Kidney (tissue), 22 donors: ENCODE measurements at places on chromosomes 4 and X.
A peak's percentile ranks its signal among the peaks of the same experiment; 100 is the strongest.

DNA sequence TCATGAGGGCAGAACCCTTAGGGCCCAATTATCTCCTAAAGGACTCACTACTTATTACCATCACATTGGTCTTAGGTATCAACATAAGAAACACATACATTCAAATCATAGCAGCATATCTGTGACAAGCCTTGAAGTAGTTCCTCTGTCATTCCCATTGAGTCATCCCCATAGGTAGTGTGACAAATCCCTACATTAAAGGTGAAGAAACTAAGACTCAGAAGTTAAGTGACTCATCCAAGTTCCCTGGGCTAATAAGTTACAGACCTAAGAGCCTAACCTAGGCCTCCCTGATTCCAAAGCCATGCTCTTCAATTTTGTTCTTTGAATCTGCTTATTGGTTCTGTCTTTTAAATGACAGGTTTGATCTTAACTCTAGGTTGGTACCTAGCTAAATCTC lies 58.2 kb downstream of the CD38 start:
- DNase-seq = no peak

DNA sequence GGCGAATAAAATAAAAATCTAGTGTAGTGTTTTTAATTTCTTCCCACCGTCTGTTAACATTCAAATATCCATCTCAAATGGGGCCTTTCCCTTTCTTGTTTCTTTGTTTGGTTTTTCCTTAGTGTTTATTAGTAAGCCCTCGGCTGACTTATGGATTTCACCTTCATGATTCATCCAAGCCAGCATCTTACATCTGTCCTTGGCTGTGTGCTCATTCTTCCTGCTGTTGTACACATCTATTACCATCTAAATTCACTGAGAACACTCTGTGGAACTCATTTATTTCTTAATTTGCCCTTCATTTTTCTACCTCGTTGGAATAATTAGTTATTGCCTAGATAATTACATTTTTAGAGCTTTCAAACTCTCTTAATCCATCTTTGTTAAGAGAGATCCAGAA lies 84.9 kb downstream of the SPCS3 start:
- no peak for DNase-seq

- DNase-seq = no peak
These were observed 205.5 kb downstream of the MID1 start for GRCh38 chrX:10414862-10415261.

DNA sequence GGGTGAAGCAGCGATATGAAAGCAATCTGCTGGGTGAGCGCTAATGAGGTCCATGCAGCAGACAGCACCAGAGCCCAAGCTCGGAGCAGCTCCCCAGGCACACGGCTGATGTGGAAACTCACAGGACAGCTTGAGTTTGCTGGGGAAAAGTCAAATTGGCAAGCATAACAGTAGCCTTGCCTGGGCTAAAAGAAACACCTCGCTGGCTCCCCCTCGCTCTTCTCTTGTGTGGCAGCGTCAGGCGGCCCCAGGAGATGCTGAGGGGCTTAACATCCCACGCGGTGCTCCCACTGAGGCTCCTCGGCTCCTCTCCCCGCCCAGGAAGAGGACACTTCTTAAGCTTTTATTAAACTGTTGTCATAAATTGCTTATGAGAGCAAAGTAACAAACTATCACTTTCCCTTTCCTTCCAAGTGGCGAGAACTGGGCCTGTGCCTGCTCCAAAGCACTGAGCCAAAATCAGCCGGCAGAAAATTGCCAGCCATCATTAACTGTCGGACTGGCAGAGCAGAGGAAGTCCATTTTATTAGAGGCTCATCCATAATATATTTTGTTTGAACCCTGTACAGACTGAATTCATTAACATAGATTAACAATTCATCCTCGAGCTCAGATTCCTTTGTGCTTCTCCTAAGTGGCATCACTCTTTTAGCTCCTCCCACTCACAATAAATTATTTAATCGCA lies 111.4 kb downstream of the TSPAN5 start:
- DNase-seq = peak; percentile 36

GRCh38 chrX:153939573-153939972 lies 4.7 kb upstream of the NAA10 start:
- no peak for DNase-seq

DNA sequence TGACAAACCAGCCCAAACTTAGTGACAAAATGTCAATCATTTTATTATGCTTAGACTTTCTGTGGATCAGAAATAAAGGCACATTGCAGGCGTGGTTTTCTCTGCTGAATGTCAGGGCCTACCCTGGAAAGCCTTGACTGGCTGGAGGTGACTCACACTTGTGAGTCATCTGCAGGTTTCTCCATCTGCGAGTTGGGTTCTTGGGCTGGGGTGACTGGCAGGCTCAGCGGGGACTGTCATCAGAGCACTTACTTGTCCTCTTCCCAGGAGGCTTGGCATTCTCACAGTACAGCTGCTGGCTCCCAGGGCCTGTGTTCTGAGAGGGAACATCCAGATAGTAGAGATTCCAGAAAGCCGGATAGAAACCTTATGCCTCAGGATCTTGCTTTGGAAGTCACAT lies 153.8 kb upstream of the AGA start:
- no peak for DNase-seq

DNA sequence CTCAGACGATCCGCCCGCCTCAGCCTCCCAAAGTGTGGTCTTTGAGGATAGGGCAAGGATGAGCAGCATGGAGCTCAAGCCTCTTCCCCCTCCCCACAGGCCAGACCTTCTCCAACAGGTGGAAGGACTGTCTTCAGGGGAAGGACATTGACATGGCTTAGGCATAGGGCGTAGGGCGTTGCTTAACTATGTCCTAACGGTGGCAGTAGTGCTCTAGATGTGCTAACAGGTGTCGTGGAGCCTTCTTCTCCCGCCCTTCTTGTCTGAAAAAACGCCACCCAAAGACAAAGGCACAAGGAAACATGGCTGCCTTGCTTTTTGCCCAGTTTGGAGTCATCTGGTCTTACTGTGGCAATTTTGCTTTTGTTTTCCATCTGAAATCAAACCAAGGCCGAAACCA lies 219.8 kb downstream of the OR13H1 start:
- DNase-seq = no peak

GRCh38 chrX:10971176-10971575 lies 140.0 kb upstream of the HCCS start:
- DNase-seq = no peak

DNA sequence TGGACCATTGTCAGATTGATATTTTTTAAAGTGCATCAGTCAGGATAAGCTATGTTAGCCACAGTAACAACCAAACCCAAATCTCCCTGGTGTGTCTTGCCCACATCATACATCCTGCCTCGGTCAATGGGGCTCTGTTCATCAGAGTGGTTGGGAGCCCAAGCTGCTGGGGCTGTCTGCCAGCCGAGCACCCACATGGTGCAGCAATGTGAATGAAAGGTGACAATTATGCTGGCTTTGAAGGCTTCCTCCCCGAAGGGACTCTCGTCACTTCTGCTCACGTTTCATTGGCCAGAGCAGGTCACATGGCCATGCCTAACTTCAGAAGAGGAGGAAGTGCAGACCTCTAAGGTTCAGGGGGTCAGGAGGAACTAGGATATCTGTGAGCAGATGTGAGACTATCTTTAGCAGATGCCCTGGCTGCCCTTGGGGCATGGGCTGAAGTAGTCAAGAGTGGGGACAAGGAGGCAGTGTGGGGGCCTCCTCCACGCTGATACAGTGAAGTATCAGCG lies 1.3 kb upstream of the JAKMIP1 start:
- DNase-seq = no peak

DNA sequence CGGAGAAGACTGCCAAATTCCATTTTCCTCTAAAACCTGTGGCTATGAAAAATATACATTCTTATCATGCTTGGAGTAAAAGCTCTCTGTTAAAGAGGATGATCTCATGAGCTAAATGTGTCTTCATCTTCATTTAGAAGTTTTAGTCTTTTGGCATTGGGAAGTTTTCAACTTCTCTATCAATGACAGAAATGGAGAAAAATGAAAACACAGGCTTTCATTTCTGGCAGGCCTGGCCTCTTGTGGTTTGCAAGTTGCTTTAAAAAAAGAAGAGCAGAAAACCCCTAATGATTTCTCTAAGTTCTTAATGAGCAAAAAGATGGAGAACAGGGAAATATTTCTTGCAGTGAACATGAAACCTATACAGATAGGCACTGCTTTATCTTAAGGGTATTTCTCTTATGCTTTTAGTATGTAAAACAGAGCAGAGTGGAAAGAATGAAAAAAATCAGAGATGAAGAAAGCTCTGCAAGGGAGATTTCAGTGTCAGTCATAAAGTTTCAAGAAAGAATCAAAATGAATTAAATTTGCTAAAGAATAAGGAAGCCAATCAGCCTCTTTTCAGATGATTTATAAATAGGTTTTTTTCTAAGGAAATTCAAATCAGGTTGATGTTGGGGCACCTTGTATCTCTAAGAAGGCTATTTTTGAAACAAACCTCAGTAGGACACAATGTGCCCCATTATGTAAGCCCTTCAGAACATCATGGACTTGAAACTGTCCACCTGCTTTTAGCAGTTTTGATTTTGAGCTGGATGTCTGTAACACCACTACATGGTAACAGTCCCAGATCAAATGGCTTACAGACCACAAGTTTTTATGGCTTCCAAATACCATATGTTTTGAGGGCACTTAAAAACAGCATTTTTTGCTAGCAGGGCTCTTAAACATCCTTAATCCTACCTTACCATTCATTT lies 225.0 kb downstream of the GRIA3 start:
- DNase-seq = no peak

GRCh38 chr4:113574636-113575103 lies 186.9 kb downstream of the CAMK2D start:
- peak; percentile 66 for DNase-seq

DNA sequence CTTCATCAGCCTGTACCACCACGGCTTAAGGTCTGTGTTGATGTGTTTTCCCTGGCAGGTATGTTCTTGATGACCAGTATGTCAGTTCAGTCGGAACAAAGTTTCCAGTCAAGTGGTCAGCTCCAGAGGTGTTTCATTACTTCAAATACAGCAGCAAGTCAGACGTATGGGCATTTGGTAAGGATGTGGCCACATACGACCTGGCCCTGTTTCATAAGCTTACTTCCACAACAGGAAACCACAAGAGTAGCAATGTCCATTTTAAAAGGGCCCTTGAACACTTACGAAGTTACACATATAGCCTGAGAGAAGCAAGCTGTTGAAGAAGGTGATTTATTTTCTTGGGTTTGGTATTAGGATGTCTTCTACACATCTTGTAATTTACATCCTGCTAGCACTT lies 46.1 kb downstream of the BMX start:
- peak; percentile 4 for DNase-seq

- DNase-seq = no peak
These were observed 100.2 kb upstream of the USP38 start for GRCh38 chr4:143084566-143084965.

- DNase-seq = no peak
These were observed 90.8 kb downstream of the SHISA3 start for GRCh38 chr4:42488114-42488513.

DNA sequence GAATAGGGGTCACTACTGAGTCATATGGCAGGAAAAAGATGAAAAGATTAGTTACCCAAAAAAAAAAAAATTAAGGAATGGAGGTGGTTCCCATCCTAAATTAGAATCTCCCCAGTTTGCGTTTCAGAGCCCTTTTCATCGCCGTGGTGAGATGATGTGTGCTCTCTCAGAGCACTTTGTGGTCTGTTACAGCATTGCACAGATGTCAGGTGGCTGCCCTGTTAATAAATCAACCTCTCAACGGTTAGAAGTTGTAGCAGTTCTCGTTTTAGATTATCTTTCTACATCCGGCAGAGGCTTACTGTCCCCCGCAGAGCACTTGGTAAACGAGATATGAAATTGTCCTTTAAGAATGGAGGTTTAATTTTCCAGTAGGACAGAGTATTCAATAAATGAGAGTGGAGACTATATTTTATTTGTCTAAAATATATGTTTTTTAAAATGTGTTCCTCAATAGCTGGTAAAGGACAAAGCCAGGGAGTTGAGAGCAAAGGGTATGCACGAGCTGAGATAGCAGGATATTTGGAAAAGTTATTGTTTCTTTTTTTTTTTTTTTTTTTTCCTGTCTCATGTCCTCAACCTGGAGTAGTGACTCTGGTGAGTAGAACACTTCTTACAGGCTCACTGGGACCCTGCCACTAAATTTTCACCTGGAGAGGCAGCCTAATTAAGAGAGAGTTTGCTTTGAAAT lies 26.9 kb downstream of the AFF1 start:
- peak; percentile 41 for DNase-seq

DNA sequence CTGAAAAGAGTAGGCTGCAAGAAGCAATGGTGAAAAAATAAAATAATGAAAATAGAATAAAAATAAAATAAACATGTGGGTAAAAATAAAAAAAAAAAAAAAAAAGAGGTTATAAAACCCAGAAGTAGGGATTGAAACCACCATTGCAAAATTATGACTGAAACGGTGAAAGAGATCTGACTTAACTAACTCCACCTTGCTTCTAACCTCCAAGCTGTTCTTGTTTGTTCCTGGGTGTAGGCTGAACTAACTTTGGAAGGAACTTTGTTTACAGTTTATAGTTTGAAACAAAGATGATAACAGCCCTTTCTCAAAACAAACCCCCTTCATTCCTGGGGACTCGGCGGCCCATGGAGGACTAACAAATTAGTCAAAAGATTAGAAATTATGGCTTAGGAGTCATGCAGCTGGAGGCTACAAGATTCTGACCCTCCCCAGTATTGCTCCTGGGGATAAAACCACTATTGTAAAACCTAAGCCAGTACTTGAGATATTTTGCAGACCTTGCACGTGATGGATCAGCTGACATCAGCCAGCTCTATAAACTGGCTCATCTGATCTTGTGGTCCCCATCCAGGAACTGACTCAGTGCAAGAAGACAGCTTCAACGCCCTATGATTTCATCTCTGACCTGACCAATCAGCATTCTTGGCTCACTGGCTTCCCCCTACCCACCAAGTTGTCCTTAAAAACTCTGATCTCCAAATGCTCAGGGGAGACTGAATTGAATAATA lies 30.4 kb downstream of the DDX60L start:
- no peak for DNase-seq

DNA sequence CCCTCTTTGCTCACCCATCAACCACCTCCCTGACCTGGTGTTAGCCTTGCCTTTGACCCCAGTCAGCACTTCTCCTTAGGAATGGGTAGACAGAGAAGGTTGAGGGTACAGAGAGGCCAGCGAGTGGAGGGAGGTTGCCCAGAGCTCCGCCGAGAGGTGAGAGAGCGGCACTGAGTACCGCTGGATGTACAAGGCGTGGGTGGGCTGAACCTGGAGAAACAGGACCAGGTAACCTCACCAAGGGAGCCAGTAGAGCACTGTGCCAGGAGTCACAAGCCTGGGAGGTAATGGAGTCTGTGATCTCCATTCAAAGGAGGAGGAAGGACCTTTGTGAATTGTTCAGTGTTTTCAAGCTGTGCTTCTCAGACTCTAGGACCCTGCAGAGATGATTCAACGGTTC lies 256.2 kb downstream of the EVC2 start:
- no peak for DNase-seq

GRCh38 chr4:99998062-99998867 lies 48.2 kb upstream of the H2AZ1 start:
- DNase-seq = no peak
